ENCODE measurements at places on chromosomes 1 and 21.

- DNase-seq = no peak
Measured at GRCh38 chr1:108961198-108961597, 2.1 kb downstream of the CLCC1 start.

- DNase-seq = no peak
Measured at GRCh38 chr1:69568421-69569174, 876 bp downstream of the LRRC7 start.

GRCh38 chr1:201636510-201636971 is 97.6 kb downstream of the NAV1 start:
- no peak for DNase-seq

DNA sequence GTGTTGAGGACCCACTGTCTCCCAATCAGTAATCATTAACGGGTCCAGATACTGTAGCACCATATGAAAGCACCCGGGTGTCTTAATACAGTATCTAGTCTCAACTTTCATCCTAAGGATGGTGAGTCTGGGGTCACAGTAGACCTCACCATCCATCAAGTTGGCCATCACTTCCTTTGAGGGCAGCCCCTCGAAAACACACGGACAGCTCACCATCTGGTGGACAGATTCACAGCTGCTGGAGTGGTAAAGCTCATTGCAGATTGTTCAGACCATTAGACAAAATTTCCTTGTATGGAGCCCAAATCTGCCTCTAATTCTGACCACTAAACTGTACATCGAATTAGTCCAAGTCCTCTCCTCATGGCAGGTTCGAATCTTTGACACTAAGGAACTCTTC is 123.1 kb downstream of the PGBD5 start:
- no peak for DNase-seq

GRCh38 chr1:54653036-54653435 is 11.4 kb downstream of the MROH7 start:
- DNase-seq = no peak

- peak; percentile 31 for DNase-seq
Measured at GRCh38 chr1:11352816-11353799, 80.1 kb downstream of the UBIAD1 start.

DNA sequence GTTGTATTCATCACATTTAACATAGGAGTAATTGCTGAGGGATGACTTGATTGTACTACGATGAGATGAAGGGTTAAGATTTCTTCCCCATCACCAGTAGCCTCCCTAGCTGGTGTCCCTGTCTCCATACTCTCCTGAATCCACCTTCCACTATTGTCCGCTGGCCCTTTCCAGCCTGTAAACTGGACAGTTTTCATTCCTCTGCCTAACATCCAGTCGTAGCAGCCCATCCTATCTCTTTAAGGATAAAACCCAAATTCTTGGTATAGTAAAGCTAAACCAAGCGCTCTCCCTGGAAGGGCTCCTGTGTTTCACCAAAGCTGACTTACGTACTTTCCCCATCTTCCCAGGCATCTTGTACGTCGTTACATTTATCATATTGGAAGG is 670 bp downstream of the COX20 start:
- DNase-seq = peak; percentile 67

DNA sequence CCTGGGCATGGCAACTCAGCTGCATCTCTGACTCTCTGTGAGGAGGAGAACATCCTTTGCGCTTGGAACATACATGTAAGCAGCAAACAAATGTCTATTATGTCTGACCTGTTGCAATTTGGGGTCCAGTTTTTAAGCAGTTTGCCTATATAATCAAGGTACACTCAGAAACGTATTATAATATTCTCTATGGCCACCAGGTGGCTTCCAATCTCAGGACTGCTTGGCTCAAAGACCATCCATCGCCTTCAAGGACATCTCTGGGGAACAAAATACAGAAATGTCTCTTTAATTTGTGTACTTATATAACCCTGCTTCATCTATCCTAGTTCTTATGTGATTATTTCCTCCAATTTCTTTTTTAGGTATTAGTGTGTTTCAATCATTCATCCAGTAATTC is 227.2 kb downstream of the OLFM3 start:
- DNase-seq = no peak

DNA sequence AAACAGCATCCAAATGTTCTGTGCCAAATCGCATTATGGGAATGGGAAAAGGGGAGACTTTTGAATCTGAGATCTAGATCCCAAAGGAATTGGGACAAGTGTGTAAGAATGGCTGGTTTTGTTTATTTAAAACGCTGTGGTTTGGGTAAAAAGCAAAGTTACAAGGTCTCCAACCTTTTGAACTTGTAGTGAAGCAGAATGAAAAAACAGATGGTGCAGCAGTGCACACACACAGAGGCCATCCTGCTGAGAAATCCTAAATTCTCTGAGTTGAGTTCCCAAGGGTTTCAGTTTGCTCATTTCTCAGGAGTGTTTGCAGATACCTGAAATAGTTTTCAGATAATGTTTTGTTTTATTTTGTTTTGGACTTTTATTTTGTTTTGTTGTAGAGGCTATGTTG is 80.2 kb upstream of the CD1D start:
- DNase-seq = no peak

- DNase-seq = no peak
Measured at GRCh38 chr1:14055442-14056223, 355.6 kb downstream of the PRDM2 start.

- peak; percentile 73 for DNase-seq
Measured at GRCh38 chr1:212512816-212513559, 80.3 kb downstream of the NENF start.

DNA sequence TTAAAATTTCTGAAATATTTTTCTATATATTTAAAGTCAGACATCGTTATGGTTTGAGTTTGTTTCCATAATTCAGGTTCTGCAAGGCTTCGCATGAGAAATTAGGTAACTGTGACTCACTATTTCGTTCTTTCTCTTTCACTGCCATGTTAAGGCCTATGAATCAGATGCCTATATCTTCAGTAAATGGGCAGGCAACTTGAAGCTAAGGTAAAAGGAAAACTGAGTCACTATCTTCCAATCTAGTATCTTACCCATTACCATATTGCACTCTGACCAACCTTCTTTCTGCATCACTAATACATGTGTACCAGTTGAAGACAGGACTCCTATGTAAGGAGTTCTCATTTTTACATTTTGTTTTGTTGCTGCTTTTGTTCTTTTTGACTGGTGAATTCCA is 37.8 kb downstream of the PYHIN1 start:
- no peak for DNase-seq

- DNase-seq = no peak
Measured at GRCh38 chr1:12009318-12009947, 9.9 kb upstream of the MIIP start.

DNA sequence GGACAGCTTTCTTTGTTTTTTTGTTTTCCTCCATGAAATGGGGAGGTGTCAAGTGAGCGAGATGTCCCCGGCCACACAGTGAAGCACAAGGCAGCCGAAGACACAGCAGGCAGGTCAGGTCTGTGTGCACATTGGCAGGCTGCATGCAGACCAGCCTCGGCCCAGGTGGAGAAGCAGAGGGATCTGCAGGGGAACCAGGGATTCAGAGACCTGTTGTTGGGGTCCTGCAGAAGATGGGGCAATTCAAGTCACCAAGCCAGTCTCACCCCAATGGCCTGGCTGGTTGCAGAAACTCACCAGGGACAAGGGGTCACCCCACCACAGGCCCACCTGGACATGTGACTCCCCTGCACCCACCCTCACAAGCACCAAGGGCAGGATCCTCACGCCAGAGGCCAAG is 4.0 kb upstream of the ABCG1 start:
- no peak for DNase-seq

- no peak for DNase-seq
Measured at GRCh38 chr1:245345191-245345884, 190.6 kb downstream of the KIF26B start.

Measured in DMS79 treated with DMSO at 0.1 percent for 48 hours (cell line).